ENCODE measurements at places on chromosomes 5 and 9.

- no peak for DNase-seq
Observed at GRCh38 chr5:125149527-125149926, 403.1 kb upstream of the ZNF608 start.

- DNase-seq, result no peak
Observed at GRCh38 chr5:2780421-2781171, 29.1 kb upstream of the IRX2 start.

GRCh38 chr9:23743036-23743435 is 83.0 kb downstream of the ELAVL2 start:
- no peak for DNase-seq

DNA sequence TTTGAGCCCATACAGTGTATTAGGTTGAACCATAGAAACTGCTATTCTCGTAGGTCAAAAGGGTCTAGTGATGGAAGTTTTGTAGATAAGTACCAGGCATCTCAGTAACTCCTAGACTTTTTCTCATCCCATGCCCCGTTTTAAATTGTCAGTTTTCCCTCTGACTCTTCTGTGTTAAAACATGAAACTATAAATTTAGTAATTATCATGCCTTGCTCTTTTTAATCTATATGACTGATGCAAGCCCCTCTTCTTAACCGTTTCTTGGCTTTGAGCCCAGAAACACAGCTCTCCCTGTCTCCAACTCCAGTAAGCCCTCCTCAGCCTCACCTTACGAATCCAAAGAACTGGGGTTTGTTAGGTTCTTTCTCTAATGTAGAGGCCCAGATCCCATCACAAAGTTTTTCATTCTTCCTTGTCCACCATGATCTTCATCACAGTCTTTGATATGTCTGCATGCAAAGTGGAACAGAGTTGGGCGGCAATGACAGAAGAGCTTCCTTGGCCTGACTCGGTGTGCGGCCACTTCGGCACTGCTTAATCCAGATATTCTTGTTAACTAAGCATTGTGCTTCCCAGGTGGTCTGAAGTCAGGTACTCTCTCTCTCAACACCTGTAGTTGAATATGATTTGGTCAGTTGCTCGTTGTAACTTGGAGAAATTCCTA is 21.1 kb downstream of the RGMB start:
- DNase-seq, result no peak

GRCh38 chr9:101625876-101626275 is 31.1 kb upstream of the PPP3R2 start:
- no peak for DNase-seq

DNA sequence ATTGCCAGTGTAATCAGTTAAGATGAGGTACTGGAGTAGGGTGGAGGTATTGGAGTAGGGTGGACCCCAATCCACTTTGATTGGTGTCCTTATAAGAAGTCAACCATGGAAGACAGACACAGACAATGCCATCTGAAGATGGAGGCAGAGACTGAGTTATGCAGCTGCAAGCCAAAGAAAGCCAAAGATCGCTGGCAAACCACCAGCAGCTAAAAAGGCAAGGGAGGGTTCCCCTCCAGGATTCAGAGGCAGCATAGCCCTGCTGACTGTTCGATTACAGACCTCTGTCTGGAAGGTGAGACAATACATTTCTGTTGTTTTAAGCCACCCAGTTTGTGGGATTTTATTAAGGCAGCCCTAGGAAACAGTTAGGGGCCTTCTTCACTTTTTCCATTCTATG is 30.5 kb upstream of the CKMT2 start:
- no peak for DNase-seq

DNA sequence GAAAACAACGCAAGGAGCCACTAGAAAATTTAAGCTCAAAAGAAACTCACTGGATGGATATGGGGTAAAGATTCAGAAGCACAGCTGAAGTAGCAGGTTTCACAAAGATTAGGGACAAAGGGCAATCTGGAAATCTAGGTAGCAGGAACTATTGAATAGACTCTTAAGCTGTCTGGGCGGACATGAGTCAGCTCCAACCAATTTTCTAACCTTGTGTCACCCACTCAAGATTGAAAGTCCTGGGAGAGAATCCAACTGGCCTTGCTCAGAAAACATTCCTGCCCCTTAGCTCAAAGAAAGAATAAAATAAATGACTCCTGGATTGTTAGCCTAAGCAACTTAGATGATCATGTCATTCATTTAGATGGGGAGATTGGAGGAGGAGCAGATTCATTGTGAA is 69.2 kb downstream of the STK32A start:
- DNase-seq, result peak; percentile 54

DNA sequence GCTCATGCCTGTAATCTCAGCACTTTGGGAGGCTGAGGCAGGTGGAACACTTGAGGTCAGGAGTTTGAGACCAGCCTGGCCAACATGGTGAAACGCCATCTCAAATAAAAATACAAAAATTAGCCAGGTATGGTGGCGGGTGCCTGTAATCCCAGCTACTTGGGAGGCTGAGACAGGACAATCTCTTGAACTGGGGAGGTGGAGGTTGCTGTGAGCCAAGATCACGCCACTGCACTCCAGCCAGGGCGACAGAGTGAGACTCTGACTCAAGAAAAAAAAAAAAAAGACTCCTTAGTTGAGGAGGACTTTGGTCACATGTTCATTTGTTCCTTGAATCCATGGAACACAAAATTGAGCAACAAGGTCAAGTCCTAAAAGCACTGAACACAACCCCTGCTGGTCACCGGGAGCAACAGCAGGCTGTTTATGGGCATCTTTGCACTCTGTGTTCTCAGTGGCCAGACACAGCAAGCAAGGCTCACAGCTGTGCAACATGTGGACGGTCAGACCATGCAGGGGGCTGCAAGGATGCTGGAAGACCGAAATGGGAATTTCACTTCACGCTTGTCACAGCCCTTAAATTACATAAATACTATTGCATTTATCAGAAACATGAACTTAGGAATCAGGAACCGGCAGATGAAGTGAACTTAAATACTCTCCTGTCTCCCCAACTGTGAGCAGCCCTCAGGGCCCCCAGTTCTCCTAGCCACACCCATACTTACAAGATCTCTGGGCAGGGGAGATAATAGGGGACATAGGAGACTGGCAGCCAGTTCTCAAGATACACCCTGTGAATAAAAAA is 2.8 kb downstream of the GBGT1 start:
- no peak for DNase-seq

DNA sequence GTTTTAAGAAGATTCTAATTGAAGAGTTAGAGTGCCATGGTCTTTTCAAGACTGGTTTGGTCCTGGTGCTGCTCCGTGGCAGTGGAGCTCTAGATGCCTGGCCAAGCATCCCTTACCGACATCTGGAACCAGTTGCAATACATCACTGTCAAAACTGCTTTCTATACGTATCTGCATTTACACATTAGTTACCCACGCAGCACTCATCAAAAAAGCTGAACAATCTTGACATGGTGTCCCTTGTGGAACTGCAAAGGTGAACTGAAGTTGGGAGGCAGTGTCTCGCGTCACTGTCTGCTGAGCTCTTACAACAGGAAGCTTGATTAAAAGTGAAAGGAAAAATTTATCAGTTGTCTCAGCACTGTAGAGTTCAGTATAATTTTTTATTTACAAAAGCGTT is 82.6 kb downstream of the PBX3 start:
- no peak for DNase-seq

GRCh38 chr9:4852419-4852818 is 59.7 kb downstream of the RCL1 start:
- no peak for DNase-seq

DNA sequence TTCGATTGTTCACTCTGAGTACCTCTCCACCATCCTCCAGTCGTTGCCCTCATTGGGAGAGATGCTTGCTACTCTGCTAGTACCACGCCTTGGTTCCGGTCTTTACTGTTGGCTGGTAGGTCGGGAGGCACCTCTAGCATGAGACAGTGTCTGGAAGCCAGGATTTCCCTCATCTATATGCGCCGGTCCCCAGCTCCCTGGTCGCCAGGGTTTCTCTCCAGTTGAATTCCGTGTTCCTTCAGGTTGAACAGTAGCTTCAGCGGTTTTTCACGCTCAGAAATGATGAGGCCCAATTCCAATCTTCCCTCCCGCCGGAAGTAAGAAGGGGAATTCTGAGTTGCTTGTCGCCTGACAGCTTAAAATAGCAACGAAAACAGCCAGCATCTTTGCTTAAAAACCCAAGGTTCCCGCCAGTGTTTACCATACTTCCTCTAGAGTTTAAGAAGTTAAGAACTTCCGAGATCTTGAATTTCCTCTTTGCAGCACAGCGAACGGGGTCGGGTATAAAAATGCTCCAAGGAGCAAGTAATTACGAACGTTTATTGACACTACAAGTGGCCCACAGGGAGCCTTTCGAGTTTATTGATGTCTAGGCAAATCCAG is 1.3 kb upstream of the ST8SIA4 start:
- no peak for DNase-seq

- peak; percentile 28 for DNase-seq
Observed at GRCh38 chr9:98455256-98456155, 200.1 kb upstream of the TBC1D2 start.

GRCh38 chr5:52804387-52804791 is 16.7 kb downstream of the ITGA1 start:
- DNase-seq, result no peak

- no peak for DNase-seq
Observed at GRCh38 chr5:76691467-76692273, 24.3 kb upstream of the F2R start.

- DNase-seq, result no peak
Observed at GRCh38 chr9:72462340-72462739, 59.1 kb upstream of the TMC1 start.

DNA sequence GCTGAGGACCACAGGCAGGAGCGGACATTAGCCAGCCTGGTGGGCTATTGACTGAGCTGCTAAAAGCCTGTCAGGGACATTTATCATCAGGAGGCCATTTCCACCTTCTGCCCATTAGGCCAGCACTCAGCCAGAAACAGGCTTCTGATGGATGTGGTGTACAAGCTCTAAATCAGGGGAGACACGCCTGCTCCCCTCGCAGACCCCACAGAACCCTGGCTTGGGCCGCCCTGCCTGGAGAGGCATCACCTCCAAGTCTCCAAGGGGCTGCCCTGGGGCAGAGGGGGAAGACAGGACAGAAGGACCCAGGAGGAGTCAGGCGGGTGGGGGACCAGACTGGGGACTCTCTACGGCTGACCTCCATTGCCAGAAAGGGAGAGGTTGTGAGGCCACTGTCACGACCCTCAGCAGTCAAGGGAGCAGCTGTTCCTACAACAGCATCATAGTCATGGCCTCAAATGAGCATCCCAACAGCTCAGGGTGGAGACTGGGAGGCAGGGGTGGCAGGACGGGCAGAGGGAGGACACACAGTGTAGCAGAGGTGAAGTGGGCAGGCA is 24.0 kb upstream of the TRIM14 start:
- DNase-seq, result no peak

DNA sequence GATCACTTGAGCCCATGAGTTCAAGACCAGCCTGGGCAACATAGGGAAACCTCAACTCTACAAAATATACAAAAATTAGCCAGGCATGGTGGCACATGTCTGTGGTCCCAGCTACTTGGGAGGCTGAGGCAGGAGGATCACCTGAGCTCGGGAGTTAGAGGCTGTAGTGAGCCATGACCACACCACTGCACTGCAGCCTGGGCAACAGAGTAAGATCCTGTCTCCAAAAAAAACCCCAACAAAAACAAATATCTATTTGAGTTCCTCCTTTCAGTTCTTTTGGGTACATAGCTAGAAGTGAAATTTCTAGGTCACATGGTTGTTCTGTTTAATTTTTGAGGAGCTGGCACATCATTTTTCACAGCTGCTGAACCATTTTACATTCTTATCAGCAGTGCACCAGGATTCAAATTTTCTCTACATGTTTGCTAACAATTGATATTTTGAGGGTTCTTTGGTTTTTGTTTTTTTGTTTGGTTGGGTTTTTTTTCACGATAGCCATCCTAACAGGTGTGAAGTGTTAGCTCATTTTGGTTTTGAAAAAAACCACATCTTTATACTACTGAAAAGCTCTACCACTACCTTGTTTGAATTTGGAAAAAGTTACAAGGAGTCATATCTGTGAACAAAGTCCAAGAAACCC is 176.9 kb upstream of the SLC12A2 start:
- no peak for DNase-seq

- no peak for DNase-seq
Observed at GRCh38 chr9:133803028-133803585, 65.0 kb upstream of the SARDH start.

- no peak for DNase-seq
Observed at GRCh38 chr9:123355761-123356431, at the start of gene CRB2. CRB2 (plus strand) TSS chr9:123356197; CDS start chr9:123356261, 64 bp downstream.

GRCh38 chr9:84997472-84997871 is 327.9 kb downstream of the NTRK2 start:
- no peak for DNase-seq

GRCh38 chr9:6873857-6874256 is 116.1 kb downstream of the KDM4C start:
- DNase-seq, result peak; percentile 5

- DNase-seq, result no peak
Observed at GRCh38 chr5:145859897-145860296, 12.9 kb downstream of the GRXCR2 start.

GRCh38 chr5:142537938-142538337 is 148.0 kb downstream of the FGF1 start:
- no peak for DNase-seq

GRCh38 chr5:9314558-9314957 is 231.3 kb downstream of the SEMA5A start:
- no peak for DNase-seq

GRCh38 chr9:136120438-136120844 is 1.8 kb upstream of the TMEM250 start:
- DNase-seq, result no peak

GRCh38 chr5:5116956-5117355 is 23.2 kb upstream of the ADAMTS16 start:
- no peak for DNase-seq

- DNase-seq, result no peak
Observed at GRCh38 chr5:109997161-109997560, 307.4 kb downstream of the MAN2A1 start.

DNA sequence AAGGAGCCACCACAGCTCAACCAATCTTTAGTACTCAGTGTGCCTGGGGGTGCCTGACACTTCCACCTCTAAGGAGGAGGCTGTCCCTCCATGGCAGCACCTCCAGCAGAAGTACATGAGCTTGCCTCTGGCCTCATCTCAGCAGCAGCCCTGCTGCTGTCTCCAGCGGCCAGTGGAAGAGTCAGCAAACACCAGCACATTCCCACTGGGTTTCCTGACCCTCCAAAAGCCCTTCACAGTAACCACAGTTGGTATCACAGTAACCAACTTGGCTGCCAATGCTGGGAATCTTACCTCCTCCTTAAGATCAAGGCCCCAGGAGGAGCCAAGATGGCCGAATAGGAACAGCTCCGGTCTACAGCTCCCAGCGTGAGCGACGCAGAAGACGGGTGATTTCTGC is 29.4 kb downstream of the FSTL4 start:
- DNase-seq, result no peak
